ENCODE measurements at places on chromosomes 5 and 9.

- DNase-seq, result no peak
Measured at GRCh38 chr9:130287736-130288135, 22.2 kb downstream of the HMCN2 start.

- no peak for DNase-seq
Measured at GRCh38 chr5:173802670-173803165, 85.4 kb upstream of the CPEB4 start.

GRCh38 chr5:132704875-132705274 lies 31.1 kb downstream of the IL4 start:
- no peak for DNase-seq

DNA sequence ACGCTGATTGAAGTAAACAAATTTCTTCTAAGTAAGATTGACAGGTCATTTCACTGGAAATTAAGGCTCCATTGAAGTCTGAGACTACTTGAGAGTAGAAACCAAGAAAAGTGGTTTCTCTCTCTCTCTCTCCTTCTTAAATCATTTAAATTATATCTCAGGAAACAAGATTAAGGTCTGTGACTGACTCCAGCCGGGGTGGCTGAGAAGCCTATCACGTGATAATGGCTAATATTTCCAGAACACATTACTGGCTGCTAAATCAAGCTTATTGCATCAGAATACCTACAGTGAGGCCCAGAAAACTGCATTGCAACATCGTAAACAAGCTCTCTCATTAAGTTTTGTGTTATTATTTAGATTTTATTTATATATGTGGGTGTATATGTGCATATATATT lies 88.4 kb downstream of the PTCD2 start:
- DNase-seq, result no peak

- no peak for DNase-seq
Measured at GRCh38 chr5:177099422-177100093, 12.8 kb downstream of the FGFR4 start.

- DNase-seq, result no peak
Measured at GRCh38 chr9:16708656-16709435, 161.6 kb downstream of the BNC2 start.

Data from stimulated activated CD8-positive, alpha-beta memory T cell treated with anti-CD3 and anti-CD28 coated beads, Interleukin-15, amount 100 ng/mL, for 1 hour (primary cell).